ENCODE measurements at places on chromosomes 2 and 18. TPM values are rescaled to one million over a fixed set of nuclear protein-coding genes. Genes with fewer than 3 reads are reported as not detected.

The B3GNT2 gene
- 42.0 TPM for total RNA-seq

- no peak for DNase-seq
Observed at GRCh38 chr2:88184762-88185161, 14.6 kb downstream of the THNSL2 start.

- no peak for DNase-seq
Observed at GRCh38 chr2:126935774-126936173, 37.1 kb downstream of the TEX51 start.

GRCh38 chr2:67374481-67374880 is 22.7 kb upstream of the ETAA1 start:
- no peak for DNase-seq

The REG1B gene
- not detected for total RNA-seq

DNA sequence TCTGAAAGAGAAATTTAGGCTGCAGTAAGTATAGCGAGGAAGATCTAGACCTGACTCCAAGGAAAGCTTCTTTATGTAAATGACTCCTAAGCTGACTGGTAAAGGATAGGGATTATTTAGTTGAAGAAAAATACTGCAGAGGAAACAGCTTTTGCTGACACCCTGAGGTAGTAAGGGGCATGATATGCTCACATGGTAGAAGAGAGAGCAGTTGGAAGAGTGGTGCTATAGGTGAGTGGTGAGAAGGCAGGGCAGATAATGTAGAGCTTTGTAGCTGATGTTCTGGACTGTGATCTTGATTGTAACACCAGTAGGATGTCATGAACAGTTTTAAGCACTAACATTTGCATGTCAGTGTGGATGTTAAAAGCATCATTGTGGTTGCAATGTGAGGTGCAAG is 639.1 kb upstream of the SLC39A10 start:
- DNase-seq: no peak

GRCh38 chr2:195677884-195678283 is 20.9 kb downstream of the SLC39A10 start:
- no peak for DNase-seq

The DSG1 gene
- total RNA-seq: not detected

The KCNE4 gene
- total RNA-seq: not detected

DNA sequence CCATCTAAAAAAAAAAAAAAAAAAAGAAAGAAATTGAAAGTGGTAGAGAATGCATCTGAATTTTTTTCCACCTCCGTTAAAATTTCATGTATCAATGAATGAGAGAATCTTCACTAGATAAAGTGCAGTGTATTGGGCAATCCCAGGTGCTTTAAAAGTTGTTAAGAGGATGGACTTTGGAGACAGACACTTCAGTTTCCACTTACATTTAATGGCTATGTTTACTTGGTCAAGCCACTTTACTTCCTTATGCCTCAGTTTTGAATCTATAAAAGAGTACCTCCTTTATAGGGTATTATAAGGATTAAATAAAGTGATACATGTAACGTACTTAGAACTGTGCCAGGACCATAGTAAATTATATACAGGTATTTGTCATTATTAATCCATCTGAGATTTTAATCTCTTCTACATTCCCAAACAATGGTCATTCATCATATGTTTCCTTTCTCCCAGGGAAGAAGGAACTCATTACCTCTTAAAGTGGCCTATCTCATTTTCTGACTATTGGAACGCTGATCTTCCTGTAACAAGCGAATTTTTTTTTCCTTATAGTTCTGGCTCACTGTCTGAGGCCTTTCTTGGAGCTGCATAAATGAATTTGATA is 29.1 kb upstream of the TANK start:
- DNase-seq: no peak

The NYAP2 gene
- total RNA-seq: not detected

DNA sequence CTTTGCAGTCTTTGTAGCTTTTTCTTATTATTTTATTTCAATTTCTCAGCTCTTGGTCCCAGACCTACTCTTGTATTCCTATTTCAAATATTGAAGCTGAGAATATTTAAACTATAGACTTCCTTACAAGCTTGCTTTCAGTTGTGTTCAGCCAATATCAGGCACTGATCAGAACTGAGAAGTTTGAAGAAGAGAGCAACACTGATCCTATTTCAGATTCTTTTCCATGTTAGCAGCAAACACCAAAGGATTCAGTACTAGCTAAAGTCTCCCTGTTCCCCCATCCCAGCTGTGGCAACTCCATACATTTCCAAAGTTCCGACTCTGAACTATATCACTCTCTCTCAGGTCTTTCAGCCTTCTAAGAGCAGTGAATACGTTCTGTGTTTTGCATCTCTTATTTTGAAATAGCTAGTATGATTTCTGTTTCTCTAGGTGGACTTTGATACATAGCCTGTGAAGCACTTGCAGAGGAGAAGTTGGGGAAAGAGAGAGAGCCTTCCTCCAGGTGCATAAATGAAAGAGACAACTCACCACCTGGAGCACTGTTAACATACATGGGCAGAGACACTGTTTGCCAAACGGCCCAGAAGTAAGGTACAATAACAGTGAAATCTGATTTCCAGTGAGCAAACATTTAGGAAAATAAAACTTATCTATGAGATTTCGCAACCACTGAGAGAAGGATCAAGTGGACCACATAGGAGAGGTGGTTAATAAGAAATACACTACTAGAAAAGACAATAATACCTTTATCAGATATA is 135.0 kb upstream of the ZNF804A start:
- no peak for DNase-seq

GRCh38 chr2:59312029-59312428 is 1070.9 kb upstream of the FANCL start:
- no peak for DNase-seq

The SCG2 gene
- total RNA-seq: 2.2 TPM

GRCh38 chr2:75798569-75798968 is 87.9 kb upstream of the GCFC2 start:
- DNase-seq: no peak

The OSR1 gene
- total RNA-seq: 6.3 TPM

DNA sequence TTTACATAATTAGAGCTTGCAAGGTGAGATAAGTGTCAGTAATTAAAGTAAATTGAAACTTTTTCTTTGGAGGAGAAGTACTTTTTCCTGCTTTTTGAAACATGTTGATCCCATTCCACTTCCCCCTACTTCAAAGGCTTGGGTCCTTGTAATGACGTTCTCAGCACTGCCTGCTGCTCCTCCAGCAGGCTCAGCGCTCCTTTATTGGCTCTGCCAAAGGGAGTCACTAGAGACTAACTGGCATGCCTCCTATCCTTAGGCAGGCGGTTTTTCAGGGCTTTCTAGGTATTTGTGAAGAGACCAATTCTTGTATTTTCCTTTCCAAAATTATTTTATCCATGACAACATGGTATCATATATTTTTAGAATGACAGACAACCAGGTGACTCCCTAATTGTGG is 43.9 kb upstream of the ACADL start:
- DNase-seq: no peak

The SFTPB gene
- total RNA-seq: not detected

GRCh38 chr2:46319711-46320110 is 22.5 kb downstream of the EPAS1 start:
- DNase-seq: no peak

GRCh38 chr18:80132180-80132812 is 23.2 kb downstream of the ADNP2 start:
- DNase-seq: no peak

GRCh38 chr2:226098861-226099745 is 699.6 kb downstream of the NYAP2 start:
- no peak for DNase-seq

DNA sequence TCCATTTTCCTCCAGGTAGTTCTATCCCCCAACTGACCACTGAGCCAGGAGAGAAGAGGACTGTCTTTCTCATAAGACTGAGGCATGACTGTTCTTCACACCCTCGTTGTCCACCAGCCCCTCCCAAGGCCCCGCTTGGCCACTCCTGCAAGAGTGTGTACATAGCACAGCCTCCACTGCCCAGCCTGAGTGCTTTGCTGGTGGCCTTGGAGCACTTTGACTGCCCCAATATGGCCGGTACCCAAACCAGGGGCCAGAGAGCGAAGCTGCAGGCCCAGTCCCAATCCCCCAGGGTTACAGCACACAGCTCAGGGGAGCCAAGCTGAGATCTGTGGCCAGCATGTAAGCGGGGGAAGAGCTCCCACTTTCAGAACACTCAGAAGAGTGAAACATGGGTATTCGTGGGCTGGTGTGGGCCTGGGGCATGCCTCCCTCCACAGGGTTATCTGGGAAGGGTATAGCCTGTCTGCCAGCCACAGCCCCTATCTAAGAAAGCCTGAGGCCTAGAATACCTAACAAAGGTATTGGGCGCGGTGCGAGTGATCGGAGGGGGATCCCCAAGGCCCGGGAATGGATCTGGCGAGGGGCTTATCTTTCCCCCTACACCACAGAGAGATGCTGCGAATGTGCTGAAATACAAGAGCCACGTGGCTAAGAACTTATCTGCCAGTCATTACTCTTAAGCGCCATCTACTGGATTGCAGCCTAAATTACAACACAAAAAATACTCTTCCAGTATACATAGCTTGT is 163.8 kb downstream of the WDPCP start:
- DNase-seq: peak; percentile 35

- no peak for DNase-seq
Observed at GRCh38 chr2:54834721-54835120, 111.3 kb downstream of the EML6 start.

The REG3G gene
- not detected for total RNA-seq

DNA sequence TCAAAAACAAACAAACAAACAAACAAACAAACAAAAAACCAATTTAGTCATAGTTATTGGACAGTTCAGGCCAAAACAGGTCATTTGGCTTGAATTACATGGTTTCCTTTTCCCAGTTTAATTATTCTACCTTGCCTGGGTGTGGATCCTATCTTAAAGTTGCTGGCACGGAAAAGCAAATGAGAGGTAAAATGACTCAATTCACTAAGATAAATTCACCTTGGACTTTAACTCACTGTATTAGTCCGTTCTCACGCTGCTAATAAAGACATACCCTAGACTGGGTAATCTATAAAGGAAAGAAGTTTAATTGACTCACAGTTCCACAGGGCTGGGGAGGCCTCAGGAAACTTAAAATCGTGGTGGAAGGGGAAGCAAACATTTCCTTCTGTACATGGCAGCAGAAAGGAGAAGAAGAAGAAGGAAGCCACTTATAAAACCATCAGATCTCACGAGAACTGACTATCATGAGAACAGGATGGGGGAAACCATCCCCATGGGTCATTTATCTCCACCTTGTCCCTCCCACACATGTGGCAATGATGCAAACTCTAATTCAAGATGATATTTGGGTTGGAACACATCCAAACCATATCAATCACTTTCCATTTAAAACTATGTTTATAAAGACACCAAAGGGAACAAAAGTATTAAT is 22.5 kb upstream of the TRAPPC8 start:
- DNase-seq: no peak

The NEU2 gene
- not detected for total RNA-seq

The VWA3B gene
- total RNA-seq: not detected

DNA sequence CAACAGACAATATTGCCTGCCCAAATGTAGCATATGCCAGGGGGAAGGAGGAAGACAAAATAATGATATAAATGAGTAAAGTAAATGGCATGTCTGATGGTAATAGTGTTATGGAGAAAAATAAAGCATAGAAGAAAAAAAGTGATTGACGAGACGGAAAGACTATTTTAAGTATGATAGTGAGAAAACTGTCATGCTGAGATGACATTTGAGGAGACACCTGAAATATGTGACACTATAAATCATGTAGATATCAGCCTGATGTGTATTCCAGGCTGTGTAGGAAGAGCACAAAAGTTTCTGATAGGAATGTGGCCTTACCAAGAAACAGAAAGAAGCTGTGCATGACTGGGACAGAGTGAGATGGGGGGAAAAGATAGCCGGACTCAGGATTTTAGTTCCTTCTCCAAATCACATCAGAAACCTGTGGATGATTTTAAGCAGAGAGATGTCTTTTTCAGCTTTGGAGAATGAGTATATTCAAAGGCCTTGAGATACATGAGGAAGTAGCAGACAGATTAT is 387.3 kb upstream of the SYT4 start:
- no peak for DNase-seq

The AGXT gene
- total RNA-seq: 0.07 TPM

The BARD1 gene
- total RNA-seq: 23.7 TPM

Data from A172 (cell line).